Activated CD8-positive, alpha-beta T cell treated with anti-CD3 and anti-CD28 coated beads, Interleukin-2, amount 10 ng/mL, durations not matched to agents 7 days and 5 days (primary cell): ENCODE measurements at places on chromosomes 4 and X. TPM values are rescaled to one million over a fixed set of nuclear protein-coding genes. Genes with fewer than 3 reads are reported as not detected.

DNA sequence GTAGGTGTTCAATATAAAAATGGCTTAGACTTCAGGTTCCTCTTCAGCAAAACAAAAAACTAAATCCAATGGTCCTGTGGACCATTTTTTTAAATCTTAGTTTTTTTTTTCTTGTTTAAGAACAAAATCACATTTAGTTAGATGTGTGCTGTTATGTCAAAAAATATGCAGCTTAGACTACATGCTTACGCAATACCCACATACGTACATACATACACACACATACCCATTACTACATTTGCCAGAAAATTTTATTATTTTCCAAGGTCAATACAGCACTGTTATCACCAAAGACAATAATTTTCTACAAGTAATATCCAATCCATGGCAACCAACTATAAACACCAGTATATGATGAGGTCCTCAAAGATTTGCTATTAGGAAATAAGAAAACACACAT, 144.1 kb downstream of the PDGFC start:
- H3K4me1 ChIP-seq = no peaks in the 10 kb centered on the region
- H3K27ac ChIP-seq = no peak overlapping the region
- no peaks in the 10 kb centered on the region for H3K36me3 ChIP-seq
- H3K27me3 ChIP-seq = no peaks in the 10 kb centered on the region
- no peak for DNase-seq

- H3K4me3 ChIP-seq = no peak within 1 kb of the TSS
- peaks cover 9% of the 10 kb centered on the region for H3K36me3 ChIP-seq
- no peak within 1 kb of the TSS for H3K27ac ChIP-seq
- no peaks in the 10 kb centered on the region for H3K4me1 ChIP-seq
- no peaks in the 10 kb centered on the region for H3K27me3 ChIP-seq
These were observed at the start of gene GDPD2 for GRCh38 chrX:70422851-70423341. GDPD2 (plus strand) TSS chrX:70423314; CDS start chrX:70424985, 1,671 bp downstream.

GRCh38 chrX:35150642-35151239, 208.1 kb downstream of the FAM47B start:
- no peak for DNase-seq
- no peaks in the 10 kb centered on the region for H3K4me1 ChIP-seq
- no peak overlapping the region for H3K27ac ChIP-seq
- H3K36me3 ChIP-seq = no peaks in the 10 kb centered on the region
- no peak overlapping the region for H3K4me3 ChIP-seq

DNA sequence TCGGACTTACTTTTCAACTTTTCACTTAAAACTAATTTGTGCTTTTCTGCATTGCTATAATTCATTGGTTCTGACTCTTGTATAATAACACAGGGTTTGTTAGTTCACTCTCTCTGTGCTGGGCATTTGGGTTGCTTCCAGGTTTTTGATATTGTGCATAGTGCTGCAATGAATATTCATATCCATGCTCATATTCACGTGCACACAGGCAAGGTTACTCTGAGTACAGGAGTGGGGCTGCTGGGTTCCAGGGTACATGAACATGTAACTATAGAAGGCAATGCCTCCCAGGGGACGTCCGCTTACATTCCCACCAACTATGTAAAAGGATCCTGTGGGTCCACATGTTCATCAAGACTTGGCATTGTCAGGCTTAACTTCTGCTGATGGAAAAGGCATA, 117.2 kb downstream of the ADGRA3 start:
- no peak for DNase-seq
- H3K4me3 ChIP-seq = no peak overlapping the region

DNA sequence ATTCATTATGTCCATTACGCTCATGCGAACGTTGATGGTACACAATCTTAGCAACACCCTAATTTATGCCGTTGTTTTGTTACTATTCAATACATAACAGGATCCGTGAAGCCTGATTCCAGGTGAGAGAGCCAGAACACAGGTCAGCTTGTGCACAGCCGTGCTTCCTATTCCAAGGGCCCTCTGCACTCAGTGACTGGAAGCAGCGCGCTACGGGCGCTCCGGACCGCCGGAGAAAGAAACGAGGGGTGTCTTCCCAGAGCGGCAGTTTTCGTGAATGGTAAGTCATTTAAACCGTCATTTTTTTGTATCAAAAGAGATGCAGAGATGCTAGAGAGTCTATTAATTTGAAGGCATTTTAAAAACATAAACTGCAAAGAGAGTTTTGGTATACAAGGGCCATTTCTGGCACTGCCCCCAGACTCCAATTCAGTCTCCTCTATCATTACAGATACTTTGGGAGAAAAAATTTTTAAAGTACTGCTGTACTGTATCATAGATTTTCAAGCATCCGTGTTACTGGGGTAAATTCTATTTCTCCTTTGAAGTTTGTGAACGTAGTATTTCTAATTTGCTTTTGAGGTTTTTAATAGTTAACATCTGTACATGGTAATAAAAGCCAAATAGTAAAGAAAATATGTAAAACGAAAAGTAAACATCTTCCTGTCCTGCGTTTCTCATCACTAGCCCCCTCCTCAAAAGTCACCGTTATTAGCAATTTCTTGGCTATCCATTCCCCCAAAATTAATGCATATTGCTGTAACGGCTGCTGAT, 6.6 kb downstream of the SLC25A5 start:
- H3K36me3 ChIP-seq = peaks cover 17% of the 10 kb centered on the region
- DNase-seq = no peak
- H3K27me3 ChIP-seq = no peaks in the 10 kb centered on the region

- no peak overlapping the region for H3K27ac ChIP-seq
- no peaks in the 10 kb centered on the region for H3K4me1 ChIP-seq
These were observed 42.3 kb downstream of the AFF2 start for GRCh38 chrX:148542481-148543255.

- H3K36me3 ChIP-seq = no peaks in the 10 kb centered on the region
- H3K4me1 ChIP-seq = no peaks in the 10 kb centered on the region
These were observed 271.6 kb upstream of the ARSJ start for GRCh38 chr4:114251020-114251419.

DNA sequence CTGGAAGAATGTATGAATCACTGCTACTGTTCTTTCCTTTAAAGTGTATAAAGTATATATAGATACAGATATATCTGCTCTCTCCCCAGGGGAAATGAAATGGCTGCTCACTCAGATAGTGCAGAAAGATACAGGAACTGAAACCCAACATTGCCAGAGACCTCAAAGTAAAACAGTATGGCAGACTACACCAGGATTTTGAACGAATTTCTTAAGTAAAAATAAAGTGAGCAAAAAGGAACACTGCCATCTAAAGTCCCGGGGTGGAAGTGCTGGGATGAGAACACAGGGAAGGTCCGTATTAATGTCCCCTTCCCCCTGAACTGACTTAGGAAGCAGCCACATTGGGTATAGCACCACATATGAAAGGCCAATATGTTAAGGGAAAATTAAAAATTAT, 93.4 kb downstream of the TMA16 start:
- H3K4me1 ChIP-seq = no peaks in the 10 kb centered on the region
- H3K36me3 ChIP-seq = no peaks in the 10 kb centered on the region
- no peak overlapping the region for H3K27ac ChIP-seq
- no peak overlapping the region for H3K4me3 ChIP-seq
- DNase-seq = no peak

DNA sequence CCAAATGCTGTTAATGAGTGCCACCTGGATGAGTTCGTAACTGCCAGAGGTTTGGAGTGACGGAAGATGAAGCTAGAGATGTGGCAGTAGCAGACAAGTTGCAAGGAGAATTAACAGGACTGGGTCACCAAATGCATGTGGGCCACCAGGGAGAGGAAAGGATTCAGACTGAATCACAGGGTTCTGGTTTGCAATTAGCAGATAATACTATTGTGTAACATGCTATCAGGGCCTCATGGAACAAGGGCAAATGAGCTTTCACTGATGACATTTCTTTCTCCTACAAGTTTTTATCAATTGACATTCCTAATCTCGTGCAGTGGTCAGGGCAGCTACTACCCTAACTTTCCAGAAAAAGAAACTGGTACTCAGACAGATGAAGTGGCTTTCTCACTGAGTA, 21.4 kb downstream of the GAB3 start:
- no peak overlapping the region for H3K4me3 ChIP-seq
- no peak for DNase-seq
- H3K27ac ChIP-seq = peak overlapping the region; percentile 72
- H3K27me3 ChIP-seq = no peaks in the 10 kb centered on the region
- peaks cover 99% of the 10 kb centered on the region for H3K4me1 ChIP-seq
- peaks cover 46% of the 10 kb centered on the region for H3K36me3 ChIP-seq

GRCh38 chr4:76251441-76252270, at the start of gene FAM47E:
FAM47E (plus strand) TSS chr4:76251721; CDS start chr4:76251747, 26 bp downstream.
- peaks cover 50% of the 10 kb centered on the region for H3K27me3 ChIP-seq
- H3K4me1 ChIP-seq = peaks cover 9% of the 10 kb centered on the region
- DNase-seq = peak; percentile 53
- H3K27ac ChIP-seq = no peak within 1 kb of the TSS
- no peaks in the 10 kb centered on the region for H3K36me3 ChIP-seq

GRCh38 chrX:115018944-115019343, 1.5 kb upstream of the IL13RA2 start:
- H3K27me3 ChIP-seq = no peaks in the 10 kb centered on the region
- no peak for DNase-seq
- H3K27ac ChIP-seq = no peak overlapping the region

- peaks cover 8% of the 10 kb centered on the region for H3K4me1 ChIP-seq
- H3K36me3 ChIP-seq = no peaks in the 10 kb centered on the region
- DNase-seq = no peak
- H3K27ac ChIP-seq = no peak overlapping the region
- peaks cover 4% of the 10 kb centered on the region for H3K27me3 ChIP-seq
- H3K4me3 ChIP-seq = no peak overlapping the region
These were observed 74.1 kb downstream of the TAB3 start for GRCh38 chrX:30814978-30815377.

NDST4 gene
- total RNA-seq = not detected

GAGE12H gene
- not detected for total RNA-seq

IL1RAPL1 gene
- not detected for total RNA-seq

G3BP2 gene
- total RNA-seq = 178 TPM

RPL9 gene
- total RNA-seq = 1,107 TPM

ARMCX4 gene
- total RNA-seq = 1.2 TPM

HGFAC gene
- not detected for total RNA-seq

CENPVL1 gene
- not detected for total RNA-seq

WDFY3 gene
- not detected for total RNA-seq

BTC gene
- not detected for total RNA-seq
